ENCODE measurements at places on chromosomes 13 and 19. TPM values are rescaled to one million over a fixed set of nuclear protein-coding genes. Genes with fewer than 3 reads are reported as not detected.

The FGF21 gene
- not detected for total RNA-seq

The ADGRL1 gene
- 34.5 TPM for total RNA-seq

The IGSF23 gene
- not detected for total RNA-seq

The ZNF229 gene
- total RNA-seq: 13.8 TPM

The ZNF850 gene
- 1.1 TPM for total RNA-seq

The CEACAM19 gene
- 1.7 TPM for total RNA-seq

The NLRP7 gene
- 0.21 TPM for total RNA-seq

The ZNF578 gene
- total RNA-seq: 0.34 TPM

The CDX2 gene
- 0.32 TPM for total RNA-seq

The URAD gene
- total RNA-seq: not detected

The CYP2A7 gene
- not detected for total RNA-seq

The SYNE4 gene
- 0.41 TPM for total RNA-seq

The MIR17HG gene
- total RNA-seq: 4.4 TPM

The PEG3 gene
- total RNA-seq: 0.57 TPM

The CBY2 gene
- total RNA-seq: not detected

The CGB8 gene
- total RNA-seq: 0.77 TPM

The CERS1 gene
- 21.3 TPM for total RNA-seq

The OR4F17 gene
- 0.18 TPM for total RNA-seq

The PABPC3 gene
- total RNA-seq: 0.21 TPM

The TFPT gene
- total RNA-seq: 17.4 TPM

The PLPPR2 gene
- total RNA-seq: 46.5 TPM

The TMEM150B gene
- total RNA-seq: 0.33 TPM

The POSTN gene
- 11.1 TPM for total RNA-seq

The PINLYP gene
- total RNA-seq: 1.8 TPM

The CEACAM7 gene
- total RNA-seq: 0.13 TPM

The TMPRSS9 gene
- 0.46 TPM for total RNA-seq

The PTPRH gene
- total RNA-seq: 54.0 TPM

The FUT3 gene
- 4.5 TPM for total RNA-seq

The ADAT3 gene
- 4.1 TPM for total RNA-seq

The JOSD2 gene
- total RNA-seq: 2.9 TPM

The SMAD9 gene
- total RNA-seq: 2.8 TPM

The CCDC124 gene
- total RNA-seq: 56.9 TPM

The TRPC4 gene
- 3.6 TPM for total RNA-seq

The C2CD4C gene
- total RNA-seq: 6.4 TPM

The PRTN3 gene
- total RNA-seq: not detected

The ADAMTSL5 gene
- total RNA-seq: 6.6 TPM

The ZNF799 gene
- total RNA-seq: 4.8 TPM

The LYPD3 gene
- 1.2 TPM for total RNA-seq

The PCDH8 gene
- 99.5 TPM for total RNA-seq

The ZNF98 gene
- not detected for total RNA-seq

The KCNRG gene
- 1.9 TPM for total RNA-seq

The LMTK3 gene
- total RNA-seq: 0.94 TPM

The EFNA2 gene
- total RNA-seq: 9.2 TPM

The ZNF558 gene
- total RNA-seq: 3.3 TPM

The CLDND2 gene
- 1.4 TPM for total RNA-seq

The SYT3 gene
- total RNA-seq: 5.8 TPM

The ZIC5 gene
- total RNA-seq: 2.7 TPM

The OR7A5 gene
- total RNA-seq: 0.31 TPM

The TUBA3C gene
- 0.16 TPM for total RNA-seq

The TNNI3 gene
- 3.2 TPM for total RNA-seq

The FXYD1 gene
- 10.7 TPM for total RNA-seq

The KANK3 gene
- 2.5 TPM for total RNA-seq

The NBEA gene
- total RNA-seq: 41.3 TPM

The PSG5 gene
- 0.09 TPM for total RNA-seq

The FARSA gene
- total RNA-seq: 70.7 TPM

The STOML3 gene
- total RNA-seq: 0.46 TPM

The LILRA2 gene
- total RNA-seq: 0.05 TPM

The TNFSF13B gene
- 2.2 TPM for total RNA-seq

Data from motor neuron (in vitro differentiated cells).